Activated CD8-positive, alpha-beta memory T cell treated with anti-CD3 and anti-CD28 coated beads for 1 hour (primary cell): ENCODE measurements at places on chromosomes 6 and 20.
A peak's percentile ranks its signal among the peaks of the same experiment; 100 is the strongest.

- DNase-seq = no peak
Observed at GRCh38 chr6:142642651-142643050, 302.3 kb downstream of the HIVEP2 start.

- peak; percentile 31 for DNase-seq
Observed at GRCh38 chr6:149060300-149060984, 257.1 kb upstream of the TAB2 start.

DNA sequence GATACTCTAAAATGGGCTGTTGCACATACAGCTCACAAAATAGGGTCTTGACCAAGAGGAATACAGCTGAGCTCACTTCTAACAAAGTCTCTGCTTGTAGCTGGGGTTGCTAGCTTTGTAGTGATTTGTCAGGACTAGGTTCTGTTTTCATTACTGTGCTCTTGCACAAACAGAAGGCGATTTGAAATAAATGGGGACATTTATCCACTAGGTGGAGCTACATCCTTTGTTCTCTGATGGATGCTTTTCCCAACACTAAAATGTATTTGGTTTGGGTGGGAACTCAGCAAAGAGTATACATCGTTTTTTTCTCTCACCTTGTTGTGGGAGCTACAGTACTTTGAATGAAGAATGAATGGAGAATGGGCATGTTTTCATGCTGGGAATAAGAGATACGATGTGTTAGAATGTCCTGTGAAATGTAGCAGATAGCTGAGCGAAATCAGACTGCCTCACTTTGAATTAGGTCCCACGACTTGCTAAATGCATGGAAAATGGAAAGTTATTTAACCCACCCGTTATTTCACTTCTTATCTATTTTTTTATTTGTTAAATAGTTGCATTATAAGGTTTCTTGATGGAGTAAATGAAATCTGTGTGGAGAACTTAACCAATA is 494.7 kb upstream of the MAP3K7 start:
- no peak for DNase-seq

DNA sequence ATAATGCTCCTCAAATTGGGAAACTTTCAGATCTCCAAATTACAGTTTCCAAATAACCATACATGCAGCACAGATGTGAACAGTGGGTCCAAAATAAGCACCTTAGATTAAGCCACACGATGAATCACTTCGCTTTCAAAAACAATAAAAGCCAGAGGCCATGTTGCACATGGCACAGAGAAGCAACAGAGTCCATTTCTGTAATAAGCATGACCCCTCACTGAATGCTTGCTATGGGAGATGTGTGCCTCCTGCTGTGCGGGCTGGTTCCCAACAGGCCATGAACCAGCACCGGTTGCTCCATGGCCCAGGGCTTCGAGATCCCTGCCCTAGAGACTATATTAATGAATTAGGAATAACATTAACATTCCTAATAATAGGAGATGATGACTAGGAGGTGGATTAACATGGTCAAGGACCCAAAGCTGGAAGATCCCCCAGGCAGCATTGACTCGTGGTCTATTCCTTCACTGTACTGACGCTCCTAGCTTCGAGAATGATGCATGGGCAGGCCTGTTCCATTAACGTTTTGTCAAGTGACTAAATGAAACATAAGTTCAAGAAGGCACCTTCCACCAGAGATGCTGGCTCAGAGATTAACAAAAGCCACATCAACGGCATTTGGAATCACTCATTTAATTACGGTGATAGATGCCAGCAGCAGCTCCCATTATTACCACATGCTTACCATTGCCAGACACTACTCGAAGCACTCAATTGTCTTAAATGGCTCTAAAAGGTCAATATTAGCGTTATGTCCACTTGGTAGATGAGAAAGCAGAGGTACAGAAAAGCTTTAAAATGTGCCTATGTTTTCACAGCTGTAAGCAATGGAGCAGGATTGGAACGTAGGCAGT is 470.6 kb upstream of the AGPAT4 start:
- no peak for DNase-seq

GRCh38 chr6:22926790-22927354 is 357.5 kb downstream of the HDGFL1 start:
- no peak for DNase-seq

DNA sequence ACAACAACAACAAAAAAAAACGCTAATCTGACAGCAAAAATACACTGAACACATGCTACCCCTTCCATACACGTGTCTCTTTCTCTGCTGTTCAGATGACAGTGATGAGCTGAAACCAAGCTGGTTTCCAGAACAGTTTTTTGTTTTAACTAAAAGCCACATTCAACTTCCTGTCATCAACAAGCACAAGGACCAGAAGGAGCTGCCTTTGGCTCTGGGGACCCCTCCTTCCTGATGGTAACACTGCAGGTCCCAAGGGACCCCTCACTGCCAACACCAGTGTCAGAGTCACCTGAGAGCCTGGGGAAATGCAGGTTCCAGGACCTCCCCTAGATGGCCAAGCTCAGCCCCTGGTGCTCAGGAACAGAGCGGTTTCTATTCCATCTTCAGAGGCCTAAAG is 6.0 kb downstream of the CST7 start:
- DNase-seq = no peak

- no peak for DNase-seq
Observed at GRCh38 chr20:37308086-37309050, 18.9 kb downstream of the MANBAL start.

DNA sequence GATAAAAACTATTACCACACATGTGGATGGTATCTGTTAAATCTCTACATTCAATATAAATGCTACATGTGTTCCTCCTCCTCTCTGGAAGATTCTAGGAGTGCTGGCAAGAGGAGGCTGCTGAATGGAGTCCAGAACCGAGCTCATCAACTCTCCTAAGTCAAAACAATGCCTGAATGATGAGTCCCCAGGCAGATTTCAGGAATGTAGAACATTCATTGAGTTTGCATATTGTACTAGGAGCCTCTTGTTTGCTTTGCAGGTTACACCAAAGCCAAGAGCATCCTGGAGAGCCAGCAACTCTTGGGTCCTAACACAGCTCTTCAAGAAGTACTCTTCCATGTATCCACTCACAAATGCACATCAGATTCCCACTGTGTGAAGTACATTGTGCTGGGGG is 117.6 kb upstream of the UST start:
- no peak for DNase-seq

GRCh38 chr6:117253785-117254184 is 11.6 kb upstream of the VGLL2 start:
- DNase-seq = no peak

GRCh38 chr6:37802810-37803209 is 16.7 kb upstream of the ZFAND3 start:
- DNase-seq = no peak

DNA sequence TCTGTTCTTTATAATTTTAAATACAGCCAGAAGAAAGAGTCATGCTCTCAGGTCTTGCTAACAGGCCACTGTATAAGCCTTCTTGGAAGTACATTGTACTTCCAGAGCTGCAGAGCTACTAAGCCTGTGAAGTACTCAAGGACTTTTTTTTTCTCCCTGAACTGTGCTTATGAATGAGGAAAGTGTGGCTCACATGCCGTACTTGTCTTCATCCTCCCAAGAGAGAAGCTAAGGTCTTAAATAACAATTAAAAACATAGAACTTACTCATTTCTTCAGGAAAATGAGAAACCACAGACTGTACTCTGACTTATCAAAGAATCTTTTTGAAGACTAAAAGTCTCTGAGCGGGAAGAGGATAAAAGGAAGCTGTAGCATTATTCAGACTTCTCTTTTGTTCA is 218.3 kb downstream of the HTR1B start:
- DNase-seq = no peak

DNA sequence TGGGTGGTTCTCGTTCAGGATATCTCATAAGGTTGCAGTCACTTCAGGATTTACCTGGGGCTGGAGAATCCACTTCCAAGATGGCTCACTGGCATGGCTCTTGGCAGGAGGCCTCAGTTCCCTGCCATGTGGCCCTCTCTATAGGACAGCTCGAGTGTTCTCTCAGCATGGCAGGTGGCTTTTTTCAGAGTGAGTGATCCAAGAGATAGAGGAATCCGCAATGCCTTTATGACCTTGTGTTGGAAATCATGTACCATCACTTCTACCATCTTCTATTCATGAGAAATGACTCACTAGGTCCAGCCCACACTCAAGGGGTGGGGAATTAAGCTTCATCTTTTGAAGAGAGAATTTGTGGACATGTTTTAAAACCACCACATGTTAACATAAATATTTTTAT is 37.8 kb downstream of the PPP1R16B start:
- DNase-seq = no peak

DNA sequence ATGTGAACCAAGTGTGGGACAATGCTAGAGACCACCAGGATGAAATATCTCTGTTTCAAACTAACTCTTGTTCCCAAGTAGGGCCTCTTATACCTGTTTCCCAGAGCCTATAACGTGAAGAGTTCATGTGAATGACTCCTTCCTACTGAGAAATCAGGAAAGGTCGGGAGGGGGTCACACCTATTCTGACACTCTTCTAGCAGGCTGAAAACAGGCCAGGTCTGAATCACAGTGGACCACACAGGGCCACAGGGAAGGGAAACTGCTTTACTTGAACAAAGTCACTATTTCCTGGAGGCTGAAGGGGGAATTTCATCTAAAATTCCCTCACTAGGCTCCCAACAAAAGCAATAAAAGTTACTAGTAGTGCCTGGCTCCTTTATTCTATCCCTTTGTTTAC is 88.4 kb upstream of the BMP2 start:
- DNase-seq = no peak

GRCh38 chr6:98380589-98380988 is 453.8 kb upstream of the POU3F2 start:
- DNase-seq = no peak

GRCh38 chr20:1370548-1371110 is 22.2 kb downstream of the FKBP1A start:
- no peak for DNase-seq

DNA sequence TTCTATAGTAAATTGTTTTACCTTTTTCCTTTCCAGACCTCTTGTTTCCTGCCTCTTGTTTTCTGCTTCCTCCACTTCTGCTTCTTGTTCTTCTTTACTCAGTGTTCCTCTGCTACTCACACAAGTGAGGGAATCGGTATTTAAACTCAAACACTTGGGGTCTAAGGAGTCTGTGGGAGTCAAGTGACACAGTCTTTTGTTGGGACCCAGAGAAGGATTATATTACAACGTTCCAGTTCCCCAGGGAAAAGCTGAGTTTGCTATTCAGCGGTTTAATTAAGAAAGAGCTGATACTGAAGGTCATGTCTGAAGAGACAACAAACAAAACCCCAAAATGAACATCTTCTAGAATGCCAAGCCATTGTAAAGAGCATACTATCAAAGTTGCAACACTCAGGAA is 107.8 kb upstream of the CITED2 start:
- DNase-seq = no peak

DNA sequence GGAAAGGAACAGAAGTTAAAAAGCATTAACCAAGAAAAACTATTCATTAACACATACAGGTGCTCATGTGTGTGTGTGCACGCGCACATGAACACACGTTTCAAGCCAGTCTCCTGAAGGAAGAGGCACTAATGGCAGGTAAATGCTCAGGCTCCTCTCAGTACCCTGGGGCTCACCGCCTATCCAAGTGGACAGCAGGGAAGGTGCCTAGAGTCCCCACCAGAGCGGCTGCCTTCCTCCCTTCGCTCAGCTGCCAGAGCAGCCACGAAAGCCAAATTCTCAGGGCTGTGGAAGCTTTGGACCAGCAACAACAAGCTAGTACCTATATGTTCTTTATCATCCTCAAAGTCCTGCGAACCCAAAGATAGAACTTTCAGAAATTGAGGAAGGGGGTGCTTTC is 42.6 kb downstream of the PLCG1 start:
- no peak for DNase-seq

DNA sequence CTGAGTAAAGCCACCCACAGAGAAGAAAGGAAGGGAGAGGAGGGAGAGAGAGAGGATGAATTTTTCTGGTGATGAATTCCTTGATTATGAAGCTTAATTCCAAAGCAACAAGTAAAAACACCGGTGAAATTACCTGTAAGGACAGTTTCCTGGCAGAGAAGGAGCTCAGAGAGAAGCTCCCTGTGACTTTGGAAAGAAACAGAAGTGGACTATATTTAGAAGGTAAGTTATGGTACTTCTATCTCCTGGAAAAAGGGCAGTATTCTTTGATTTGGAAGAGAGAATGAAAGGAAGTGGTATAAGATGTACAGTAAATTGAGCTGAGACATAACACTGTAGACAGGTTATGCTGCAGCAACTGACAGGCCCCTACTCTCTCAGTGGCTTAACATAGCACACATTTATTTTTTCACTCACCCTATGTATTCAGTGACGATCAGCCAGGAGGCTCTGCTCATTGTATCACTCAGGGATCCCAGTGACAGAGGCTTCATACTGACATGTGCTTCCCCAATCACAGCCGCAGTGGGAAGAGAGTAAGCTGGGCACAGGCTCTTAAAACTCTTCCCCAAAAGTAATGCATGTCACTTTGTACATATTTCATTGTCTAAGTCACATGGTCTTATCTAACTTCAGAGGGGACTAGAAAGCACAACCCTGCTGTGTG is 349.5 kb downstream of the BTBD9 start:
- DNase-seq = no peak

GRCh38 chr6:144179828-144180227 is 29.5 kb downstream of the STX11 start:
- no peak for DNase-seq

GRCh38 chr6:51854876-51855275 is 232.5 kb downstream of the PKHD1 start:
- DNase-seq = no peak

- no peak for DNase-seq
Observed at GRCh38 chr6:52233975-52234823, 10.1 kb downstream of the IL17F start.

GRCh38 chr6:82015043-82015442 is 232.5 kb downstream of the IBTK start:
- DNase-seq = no peak

DNA sequence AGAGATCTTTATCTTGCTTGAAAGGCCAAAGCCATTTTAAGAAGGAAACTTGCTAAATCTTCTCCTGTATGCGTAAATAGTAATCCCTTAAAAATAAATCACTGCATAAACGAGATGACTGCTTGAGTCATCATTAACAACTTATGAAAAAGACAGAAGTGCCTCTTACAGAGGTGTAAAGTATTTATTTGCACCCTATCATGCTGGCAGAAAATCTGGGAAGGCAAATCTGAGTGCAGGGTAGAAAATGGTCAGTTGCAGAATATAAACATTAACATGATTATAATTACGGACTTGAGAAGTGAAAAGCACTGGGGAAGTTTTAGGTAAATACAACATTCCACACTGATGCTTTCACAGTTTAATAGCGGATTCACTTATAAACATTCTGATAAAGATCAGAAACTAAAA is 67.5 kb upstream of the FBXO30 start:
- DNase-seq = no peak

GRCh38 chr20:33925867-33926266 is 67.8 kb upstream of the RALY start:
- no peak for DNase-seq

DNA sequence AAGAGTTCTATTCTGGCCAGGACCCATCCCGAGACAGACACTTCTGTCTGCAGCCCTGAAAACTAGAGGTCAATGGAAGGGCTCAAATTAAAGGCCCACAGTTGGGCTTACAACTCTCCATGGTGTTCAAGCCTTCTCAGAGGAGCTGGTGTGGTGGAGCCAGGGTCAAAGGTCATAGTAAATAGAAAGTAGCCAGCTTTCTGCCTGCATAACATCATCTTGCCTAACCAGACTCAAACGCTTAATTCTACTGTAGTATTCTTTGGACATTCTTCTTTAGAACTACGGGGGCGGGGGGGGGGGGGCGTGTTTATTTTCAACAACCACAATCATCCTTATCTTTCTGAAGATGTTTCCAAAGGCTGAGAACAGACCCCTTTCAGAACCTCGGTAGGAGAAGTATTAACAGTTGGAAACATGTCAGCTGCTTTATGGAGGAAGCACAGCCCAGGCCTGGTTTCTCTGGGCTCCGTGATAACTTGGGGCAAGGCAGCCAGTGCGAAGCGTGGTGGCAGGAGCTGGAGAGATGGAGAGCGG is 1.5 kb upstream of the RREB1 start:
- DNase-seq = no peak
